Left colon (tissue), 2 donors: ENCODE measurements at places on chromosomes 5 and 9.

DNA sequence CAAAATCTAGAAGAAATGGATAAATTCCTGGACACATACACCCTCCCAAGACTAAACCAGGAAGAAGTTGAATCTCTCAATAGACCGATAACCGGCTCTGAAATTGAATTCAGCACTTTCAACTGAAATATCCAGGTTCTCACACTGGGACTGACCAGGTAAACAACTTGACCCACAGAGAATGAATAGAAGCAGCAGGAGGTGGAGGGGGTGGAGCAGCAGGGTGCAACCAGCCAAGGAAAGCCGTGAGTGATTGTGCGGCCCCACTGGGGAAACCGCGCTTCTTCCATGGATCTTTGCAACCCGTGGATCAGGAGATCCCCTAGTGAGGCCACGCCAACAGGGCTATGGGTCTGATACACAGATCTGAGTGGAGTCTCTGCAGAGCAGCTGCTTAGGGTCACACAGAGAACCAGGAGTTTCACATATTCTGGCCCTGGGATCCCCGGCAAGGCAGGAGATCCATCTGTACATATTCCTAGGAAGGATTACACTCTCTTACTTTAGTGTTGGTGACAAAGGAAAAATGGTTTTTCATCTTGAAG lies 181.5 kb downstream of the SLCO4C1 start:
- no peak for DNase-seq

DNA sequence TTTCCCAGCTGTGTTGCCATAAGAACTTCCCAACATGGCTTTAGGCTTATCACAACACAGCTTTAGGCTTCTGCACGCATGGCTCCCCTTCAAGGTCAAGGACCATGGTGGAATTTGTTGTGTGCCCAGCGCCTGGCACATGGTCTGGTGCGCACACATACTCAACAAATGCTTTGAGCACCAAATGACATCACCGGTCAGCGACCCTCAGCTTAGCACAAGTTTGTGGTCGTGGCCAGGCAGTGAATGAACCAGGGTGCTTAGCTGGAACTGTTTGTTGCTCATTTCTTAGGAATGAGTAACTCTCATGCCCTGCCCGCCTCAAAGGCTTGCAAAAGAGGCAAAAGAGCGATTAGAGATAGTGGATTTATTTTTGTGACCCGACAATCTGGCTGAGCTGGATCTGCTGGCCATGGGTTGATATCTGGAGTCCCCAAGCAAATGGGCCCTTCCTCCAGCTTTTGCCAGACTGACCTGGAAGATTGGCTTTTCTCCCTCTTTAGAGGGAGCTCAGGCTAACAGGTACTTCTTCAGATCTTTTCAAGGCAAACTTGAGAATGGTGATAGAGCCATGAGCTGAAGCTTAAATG lies 58.9 kb downstream of the DAP start:
- DNase-seq = no peak

DNA sequence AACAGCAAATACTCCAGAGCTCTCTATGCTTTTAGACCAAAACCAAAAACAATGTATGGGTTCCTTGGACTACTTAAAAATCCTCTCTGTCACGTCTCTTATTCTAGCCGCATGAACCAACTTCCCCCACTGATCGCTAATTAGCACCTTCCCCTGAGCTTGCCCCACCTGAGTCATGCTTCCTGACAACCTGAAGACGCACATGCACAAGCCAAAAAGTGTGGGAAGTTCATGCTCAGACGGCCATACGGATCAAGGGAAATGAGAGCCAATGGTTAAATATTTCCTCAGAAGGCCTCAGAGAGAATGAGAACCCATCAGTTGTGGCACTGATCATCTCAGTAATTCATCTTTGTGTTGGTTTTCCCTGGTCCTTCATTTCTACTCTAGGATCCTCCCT lies 199.7 kb downstream of the BNC2 start:
- DNase-seq = no peak

DNA sequence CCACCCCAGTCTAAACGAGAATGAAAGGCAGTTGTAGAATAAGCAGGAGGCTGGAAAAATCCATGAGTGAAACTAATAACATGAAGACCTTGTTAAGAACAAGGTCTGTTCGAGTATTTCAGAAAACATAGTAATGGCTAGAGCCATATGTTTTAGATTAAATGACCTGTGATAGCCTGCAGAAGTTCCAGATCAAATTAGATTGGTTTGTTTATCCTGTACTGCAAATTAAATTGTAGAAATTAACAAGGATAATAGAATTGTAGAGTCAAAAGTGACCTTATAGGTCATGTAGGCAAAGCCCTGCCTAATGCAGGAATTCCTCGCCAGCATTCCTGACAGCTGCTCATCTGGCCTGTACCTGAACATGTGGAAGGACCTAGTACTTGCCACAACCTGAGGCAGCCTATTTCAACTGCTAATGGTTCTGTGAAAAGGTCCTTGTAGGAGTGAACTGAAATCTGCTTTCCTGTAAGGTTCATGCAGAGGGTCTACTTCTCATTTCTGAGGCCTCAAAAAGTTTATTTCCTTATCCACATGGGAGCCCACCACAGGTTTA lies 17.2 kb downstream of the LIX1 start:
- no peak for DNase-seq

- DNase-seq = peak; percentile 67
Observed at GRCh38 chr9:6054280-6055099, 39.1 kb upstream of the RANBP6 start.

GRCh38 chr5:38866362-38867031 lies 20.7 kb downstream of the OSMR start:
- DNase-seq = no peak

DNA sequence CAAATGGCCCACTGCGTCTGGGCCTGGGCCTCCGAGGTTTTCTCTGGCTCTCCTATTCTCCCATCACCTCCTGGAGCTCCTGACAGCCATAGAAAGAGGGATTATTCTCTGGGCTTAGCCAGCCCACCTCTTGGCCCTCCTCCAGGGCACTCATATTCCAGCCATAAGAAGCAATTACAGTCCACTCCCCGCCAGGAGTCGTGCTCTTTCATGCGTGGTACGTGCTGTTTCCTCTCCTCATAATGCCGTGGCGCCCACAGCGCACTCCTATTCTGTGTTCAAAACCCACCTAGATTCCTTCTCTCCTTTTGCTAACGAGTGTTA lies 240.8 kb upstream of the ZNF462 start:
- no peak for DNase-seq

DNA sequence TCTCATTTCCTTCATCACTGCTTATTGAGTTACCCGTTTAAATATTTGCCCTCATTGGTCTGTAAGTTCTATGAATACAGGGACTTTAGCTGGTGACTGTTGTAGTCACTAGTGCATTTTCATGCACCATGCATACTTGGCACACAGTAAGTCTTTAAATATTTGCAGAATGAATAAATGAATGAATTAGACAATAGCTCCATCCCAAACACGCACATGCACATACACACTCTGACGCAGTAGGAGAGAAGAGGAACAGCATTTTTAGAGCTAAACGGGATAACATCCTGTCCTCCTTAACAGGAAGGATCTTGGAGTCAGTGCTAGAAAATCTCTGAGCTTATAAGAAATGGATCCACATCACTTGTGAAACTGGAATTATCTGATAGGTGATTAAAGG lies 447.7 kb downstream of the KIF4B start:
- no peak for DNase-seq

DNA sequence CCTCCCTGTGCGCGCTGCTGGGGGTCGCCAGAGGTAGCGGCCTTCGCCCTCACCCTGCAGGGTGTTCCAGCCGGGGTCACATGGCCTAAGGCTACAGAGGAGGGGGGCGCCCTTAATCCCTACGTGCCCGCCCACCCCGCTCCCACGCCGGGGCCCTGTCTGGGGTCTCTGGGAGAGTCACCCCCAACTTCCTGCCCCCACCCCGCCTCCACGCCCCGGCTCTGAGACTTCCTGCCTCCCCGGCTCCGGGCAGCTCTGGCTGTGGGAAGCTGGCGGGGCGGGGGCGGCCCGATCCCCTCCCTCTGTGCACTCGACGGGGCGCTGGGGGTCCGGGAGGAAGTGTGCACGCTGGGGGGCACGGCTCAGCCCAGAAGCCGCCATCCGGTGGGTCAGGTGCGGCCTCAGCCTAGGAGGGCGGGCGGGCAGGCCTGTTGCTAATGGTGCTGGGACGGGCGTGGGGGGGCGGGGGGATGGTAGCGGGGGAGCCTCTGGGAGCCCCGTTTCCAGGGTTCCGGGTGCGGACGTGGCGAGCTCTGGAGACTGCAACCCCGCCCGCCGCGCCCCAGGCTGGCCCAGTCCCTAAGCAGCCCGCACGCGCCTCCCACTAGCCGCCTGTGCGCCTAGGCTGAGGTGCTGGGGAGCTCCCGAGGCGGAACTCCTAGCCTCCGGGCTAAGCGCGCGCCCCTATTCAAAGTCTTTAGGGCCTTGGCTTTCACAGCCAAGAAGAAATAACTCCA lies 61.6 kb downstream of the CXXC5 start:
- peak; percentile 47 for DNase-seq
